Retina (tissue), 1 donor: ENCODE measurements at places on chromosomes 2 and 18.

GRCh38 chr2:175981551-175981950 is 20.5 kb downstream of the LNPK start:
- DNase-seq, result no peak

GRCh38 chr18:41096504-41096903 is 858.5 kb upstream of the PIK3C3 start:
- DNase-seq, result peak; percentile 56

- DNase-seq, result no peak
Measured at GRCh38 chr2:27638037-27638637, 9.3 kb downstream of the GPN1 start.

DNA sequence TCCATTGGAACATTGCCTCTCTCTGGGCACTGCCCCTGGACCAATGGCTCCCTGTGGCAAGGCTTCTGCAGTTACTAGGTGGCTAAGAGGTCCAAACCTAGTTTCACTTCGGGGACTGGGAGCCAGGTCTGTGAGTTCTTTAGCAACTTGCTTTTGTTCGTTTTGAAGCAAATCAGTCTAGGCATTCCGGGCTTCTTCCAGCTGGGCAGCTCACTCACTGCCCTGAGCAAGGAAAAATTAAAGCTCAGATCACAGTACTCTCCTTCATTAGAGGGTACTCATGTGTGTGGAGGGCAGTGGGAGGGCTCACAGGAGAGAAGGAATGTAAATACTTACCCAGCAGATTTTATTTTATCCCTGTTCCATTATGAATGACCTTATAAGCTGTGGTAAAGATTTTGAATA is 80.3 kb downstream of the SPP2 start:
- peak; percentile 68 for DNase-seq
